Left ventricle myocardium inferior (tissue), 1 donor: ENCODE measurements at places on chromosomes 7 and 10.

- H3K4me3 ChIP-seq = no peak overlapping the region
- no peak overlapping the region for H3K27ac ChIP-seq
These were observed 424.9 kb upstream of the AUTS2 start for GRCh38 chr7:69173341-69173740.

- peaks cover 20% of the 10 kb centered on the region for H3K27me3 ChIP-seq
- H3K36me3 ChIP-seq = peaks cover 6% of the 10 kb centered on the region
- no peaks in the 10 kb centered on the region for H3K4me1 ChIP-seq
- DNase-seq = no peak
- H3K27ac ChIP-seq = no peak overlapping the region
- H3K4me3 ChIP-seq = no peak overlapping the region
These were observed 81.7 kb downstream of the APBB1IP start for GRCh38 chr10:26519803-26520202.

- H3K27ac ChIP-seq = peak overlapping the region; percentile 10
- H3K27me3 ChIP-seq = no peaks in the 10 kb centered on the region
- H3K4me1 ChIP-seq = no peaks in the 10 kb centered on the region
- no peak for DNase-seq
- H3K4me3 ChIP-seq = no peak overlapping the region
These were observed 42.3 kb upstream of the SGCE start for GRCh38 chr7:94698275-94698674.

GRCh38 chr10:79930751-79931150 is 18.2 kb downstream of the SFTPD start:
- no peak overlapping the region for H3K27ac ChIP-seq
- no peak for DNase-seq
- H3K27me3 ChIP-seq = no peaks in the 10 kb centered on the region
- peaks cover 29% of the 10 kb centered on the region for H3K4me1 ChIP-seq
- no peak overlapping the region for H3K4me3 ChIP-seq

DNA sequence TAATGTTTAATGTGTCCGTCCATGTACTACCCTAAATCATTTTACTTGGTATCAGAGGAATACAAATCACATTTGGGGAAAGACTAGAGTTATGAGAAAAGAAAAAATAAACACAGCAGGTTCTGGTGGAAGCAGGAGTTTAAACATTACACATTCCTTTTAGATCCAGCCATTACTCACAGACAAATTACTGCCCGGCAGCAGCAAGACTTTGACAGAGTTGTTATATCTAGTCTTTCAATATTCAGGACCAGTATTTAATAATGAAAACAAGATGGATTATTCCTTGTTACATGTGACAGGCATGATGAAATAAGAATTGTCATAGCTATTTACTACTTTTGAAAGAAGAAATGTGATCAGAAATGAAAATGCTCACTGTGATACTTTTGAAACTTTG is 131.8 kb upstream of the GNAI1 start:
- no peak overlapping the region for H3K27ac ChIP-seq
- DNase-seq = no peak
- no peaks in the 10 kb centered on the region for H3K4me1 ChIP-seq
- H3K36me3 ChIP-seq = no peaks in the 10 kb centered on the region
- peaks cover 12% of the 10 kb centered on the region for H3K27me3 ChIP-seq

- H3K4me3 ChIP-seq = peak overlapping the region; percentile 66
- peaks cover 35% of the 10 kb centered on the region for H3K4me1 ChIP-seq
- peaks cover 73% of the 10 kb centered on the region for H3K27me3 ChIP-seq
- DNase-seq = peak; percentile 22
These were observed 4.8 kb downstream of the ELOVL3 start for GRCh38 chr10:102230861-102231356.
